ENCODE measurements at places on chromosomes 7 and 10. TPM values are rescaled to one million over a fixed set of nuclear protein-coding genes. Genes with fewer than 3 reads are reported as not detected.

DNA sequence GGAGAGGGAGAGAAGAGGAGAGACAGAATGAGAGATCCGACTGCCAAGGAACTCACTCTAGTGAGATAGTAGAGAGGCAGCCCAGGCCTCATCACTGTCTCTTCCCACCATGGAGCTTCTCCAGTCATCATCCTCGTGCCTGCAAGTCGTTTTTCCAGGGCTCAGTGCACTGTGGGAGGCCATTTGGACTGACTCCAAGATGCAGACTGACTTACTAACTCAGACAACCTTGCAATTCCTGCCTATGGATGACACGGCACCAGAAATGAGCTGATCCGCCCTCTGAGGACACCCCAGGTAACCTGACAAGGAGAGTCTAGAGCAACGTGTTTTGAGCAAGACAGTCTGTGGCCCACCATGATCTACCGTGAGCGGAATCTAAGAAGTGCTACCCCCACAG, 154.9 kb downstream of the GLI3 start:
- DNase-seq: no peak

Gene SLC29A4
- polyA plus RNA-seq: 17.4 TPM

DNA sequence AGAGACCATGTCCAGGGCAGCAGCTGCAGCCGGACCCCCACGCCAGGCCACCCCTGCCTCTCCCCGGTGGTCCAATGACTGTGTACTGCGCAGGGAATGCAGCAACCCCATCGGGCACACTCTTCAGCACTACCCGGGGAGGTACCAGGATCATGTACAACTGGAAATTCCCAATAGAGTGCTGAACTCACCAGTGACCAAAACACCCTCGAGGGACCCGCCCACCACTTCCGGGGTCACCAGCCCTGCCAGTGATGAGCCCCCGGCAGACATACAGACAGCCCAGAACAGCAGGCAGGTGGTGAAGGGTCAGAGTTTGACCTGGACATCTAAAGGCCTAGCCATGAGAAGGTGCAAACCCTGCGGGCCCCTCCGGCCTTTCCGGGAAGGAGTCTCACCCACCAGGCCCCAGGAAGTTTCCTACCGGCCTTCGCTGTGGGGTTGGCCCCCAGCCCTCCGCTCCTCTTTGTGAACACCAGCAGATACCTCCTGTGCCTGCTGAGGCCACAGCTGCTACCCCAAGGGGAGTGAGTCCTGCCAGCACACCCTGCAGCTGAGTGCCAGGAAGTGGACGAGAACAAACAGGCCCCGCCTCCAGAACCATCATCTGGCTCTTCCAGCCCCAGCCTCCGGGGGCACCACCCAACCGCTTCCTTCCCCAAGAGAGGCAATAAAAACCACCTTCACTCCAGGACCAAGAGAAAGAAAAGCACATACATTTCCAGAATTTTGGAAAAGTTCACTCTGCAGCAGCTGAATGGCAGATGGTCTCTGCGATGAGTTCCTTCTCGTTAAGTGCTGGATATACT, 5.0 kb upstream of the ANKRD61 start:
- no peak for DNase-seq

DNA sequence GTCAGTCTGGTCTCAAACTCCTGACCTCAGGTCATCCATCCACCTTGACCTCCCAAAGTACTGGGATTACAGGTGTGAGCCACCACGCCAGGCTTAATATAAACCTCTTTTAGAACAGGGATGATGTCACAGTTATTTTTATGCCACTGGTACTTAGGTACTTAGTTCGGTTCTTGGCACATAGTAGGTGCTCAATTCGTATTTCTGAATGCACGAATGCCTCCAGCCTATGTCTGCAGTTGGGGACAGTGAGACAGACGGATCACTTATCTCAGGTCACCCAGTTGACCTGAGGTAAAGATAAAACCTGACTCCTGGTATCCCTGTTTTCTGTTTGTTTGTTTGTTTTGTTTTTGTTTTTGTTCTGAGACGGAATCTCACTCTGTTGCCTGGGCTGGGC, 6.1 kb upstream of the NAT16 start:
- no peak for DNase-seq

DNA sequence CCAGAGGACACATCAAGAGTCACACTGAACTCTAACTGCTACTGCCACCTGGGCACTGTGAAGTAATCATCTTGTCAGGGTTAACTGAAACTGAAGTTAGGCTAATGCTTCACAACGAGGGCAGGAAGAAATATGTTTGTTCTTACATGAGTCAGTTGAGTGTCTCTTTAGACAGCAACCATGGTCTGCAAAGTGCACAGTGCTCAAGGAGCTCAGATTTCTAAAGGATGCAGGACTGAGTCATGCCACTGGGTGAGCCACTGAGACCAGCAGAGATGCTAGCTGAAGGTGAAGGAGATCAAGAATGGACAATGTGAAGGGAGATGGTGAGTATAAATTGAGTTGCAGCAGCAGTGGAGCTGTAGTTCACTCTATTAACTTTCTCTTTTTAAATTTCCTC, 76.0 kb upstream of the CTTNBP2 start:
- no peak for DNase-seq

Gene STEAP1B
- 1.9 TPM for polyA plus RNA-seq
